NCI-H1105 treated with DMSO at 0.1 percent for 48 hours (cell line): ENCODE measurements at places on chromosomes 5 and 9.

DNA sequence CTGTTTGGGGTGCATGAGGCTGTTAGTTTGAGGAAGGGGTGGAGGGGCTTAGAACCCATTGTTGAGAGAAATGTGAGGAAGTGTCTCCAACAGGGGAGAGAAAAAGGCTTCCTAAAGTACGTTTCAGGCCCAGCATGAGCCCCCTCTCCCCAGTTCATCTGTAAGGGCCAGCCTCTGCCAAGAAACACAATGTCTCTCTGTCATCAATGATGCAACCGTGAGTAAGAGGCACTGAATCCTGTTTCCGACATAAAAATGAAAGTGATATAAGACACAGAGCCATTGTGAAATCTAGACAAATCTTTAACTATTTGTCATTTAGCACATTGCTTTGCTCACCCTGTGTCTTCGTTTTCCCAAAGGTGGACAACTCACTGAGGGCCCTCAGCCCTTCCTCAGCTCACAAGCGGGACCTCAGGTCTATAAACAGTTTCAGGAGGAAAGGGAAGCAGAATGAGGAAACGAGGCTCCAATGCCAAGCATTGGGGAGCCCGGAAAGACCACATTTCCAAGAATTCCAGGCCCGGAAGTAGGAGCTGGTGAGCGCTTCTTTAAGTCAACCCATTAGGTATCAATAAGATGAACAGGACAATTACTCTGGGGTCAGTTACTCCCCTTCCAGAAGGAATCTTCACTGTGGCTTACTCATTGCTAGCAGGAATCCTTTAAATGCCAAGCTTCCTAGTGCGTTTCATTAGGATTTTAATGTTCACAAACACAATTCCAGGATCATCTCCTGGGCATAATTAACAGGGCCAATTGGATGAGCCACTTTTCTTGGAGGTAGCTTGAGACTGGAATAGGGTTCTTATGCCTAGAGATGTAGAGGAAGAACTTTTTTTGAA lies 59.0 kb upstream of the KLF4 start:
- no peak for DNase-seq

DNA sequence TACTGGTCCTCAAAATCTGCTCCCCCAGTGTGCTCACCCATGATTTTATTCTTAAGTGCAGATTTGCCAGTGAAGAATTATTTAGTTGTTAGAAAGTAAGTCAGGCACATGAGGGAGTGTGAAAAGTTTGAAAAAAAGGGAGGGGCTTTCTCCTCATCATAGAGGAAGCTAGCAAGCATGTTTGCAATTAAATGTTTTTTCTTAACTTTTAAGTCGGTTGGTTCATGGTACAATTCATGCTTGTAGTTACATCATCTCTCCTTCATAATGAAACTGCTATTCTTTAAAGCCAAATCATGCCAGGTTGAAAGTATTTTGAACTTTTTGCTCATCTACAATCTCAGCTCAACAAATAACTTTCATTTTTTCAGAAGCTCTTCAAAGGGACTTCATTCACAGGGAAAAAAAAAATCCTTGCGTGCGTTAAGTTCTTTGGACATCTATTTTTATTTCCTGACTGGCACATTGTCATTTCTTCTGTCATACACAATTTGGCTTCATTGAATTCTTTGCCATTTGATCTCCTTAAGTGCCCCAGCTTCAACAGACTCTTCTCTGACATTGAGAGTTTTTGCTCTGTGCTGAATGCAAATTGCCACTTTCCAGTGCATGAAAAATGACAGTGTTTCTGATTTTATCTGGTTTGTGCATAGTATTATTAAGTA lies 456.9 kb downstream of the TMEM232 start:
- no peak for DNase-seq

GRCh38 chr5:134132372-134133187 lies 18.1 kb downstream of the TCF7 start:
- no peak for DNase-seq

DNA sequence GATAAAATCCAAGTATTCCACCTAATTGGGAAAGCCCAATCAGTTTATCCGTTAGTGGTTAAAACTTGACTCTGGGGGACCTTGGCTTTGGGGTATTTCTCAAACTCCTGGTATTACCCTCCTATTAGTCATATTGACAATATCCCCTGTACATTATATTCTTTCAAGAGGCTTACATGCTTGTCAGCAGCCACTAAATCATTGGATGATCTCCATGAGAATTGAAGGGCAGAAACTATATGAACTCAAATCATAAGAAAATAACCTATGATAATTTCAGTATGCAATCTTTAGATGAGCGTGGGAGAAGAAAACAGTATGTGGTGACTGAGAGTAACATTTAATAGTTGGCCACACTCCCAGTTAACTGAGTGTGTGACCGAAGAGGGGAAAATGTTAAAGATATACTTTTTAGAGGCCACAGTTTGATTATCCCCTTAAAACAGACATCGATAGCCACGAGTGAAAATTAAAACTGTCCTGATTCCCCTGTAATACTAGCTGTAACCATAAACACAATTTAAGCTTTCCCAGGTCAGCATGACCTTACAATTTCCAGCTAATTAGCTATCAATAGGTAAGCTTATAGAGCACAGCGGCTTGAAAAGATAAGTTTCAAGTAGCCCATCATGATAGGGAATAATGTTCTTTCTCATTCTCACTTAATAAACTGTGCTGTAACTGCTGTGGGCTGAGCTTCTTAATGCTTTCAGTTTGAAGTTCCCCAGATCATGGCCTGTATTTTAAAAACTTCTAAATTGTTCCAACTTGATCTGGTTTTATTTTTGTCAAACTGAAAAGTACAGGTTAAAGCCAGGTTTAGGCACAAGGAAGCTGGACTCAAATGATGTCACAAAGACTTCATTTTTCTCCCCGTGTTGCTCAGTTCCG lies 58.6 kb downstream of the PUM3 start:
- no peak for DNase-seq

DNA sequence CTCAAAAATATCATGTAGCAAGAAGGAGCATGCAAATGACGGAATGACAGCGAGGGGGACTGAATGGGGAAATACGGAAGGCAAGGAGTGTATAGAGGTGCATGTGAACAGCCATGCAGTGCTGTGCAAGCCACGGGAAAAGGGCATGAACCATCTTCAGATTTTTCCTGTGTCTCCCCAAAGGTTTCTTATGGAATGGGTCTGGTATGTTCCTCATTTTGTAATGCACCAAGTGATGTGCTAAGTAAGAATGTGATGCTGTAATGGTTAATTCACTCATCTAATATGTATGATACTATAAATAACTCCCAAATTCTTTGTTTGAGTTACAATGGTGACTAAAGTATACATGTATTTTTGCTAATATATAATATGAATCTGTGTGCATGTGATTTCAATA lies 99.0 kb upstream of the DAB2 start:
- DNase-seq, result no peak

DNA sequence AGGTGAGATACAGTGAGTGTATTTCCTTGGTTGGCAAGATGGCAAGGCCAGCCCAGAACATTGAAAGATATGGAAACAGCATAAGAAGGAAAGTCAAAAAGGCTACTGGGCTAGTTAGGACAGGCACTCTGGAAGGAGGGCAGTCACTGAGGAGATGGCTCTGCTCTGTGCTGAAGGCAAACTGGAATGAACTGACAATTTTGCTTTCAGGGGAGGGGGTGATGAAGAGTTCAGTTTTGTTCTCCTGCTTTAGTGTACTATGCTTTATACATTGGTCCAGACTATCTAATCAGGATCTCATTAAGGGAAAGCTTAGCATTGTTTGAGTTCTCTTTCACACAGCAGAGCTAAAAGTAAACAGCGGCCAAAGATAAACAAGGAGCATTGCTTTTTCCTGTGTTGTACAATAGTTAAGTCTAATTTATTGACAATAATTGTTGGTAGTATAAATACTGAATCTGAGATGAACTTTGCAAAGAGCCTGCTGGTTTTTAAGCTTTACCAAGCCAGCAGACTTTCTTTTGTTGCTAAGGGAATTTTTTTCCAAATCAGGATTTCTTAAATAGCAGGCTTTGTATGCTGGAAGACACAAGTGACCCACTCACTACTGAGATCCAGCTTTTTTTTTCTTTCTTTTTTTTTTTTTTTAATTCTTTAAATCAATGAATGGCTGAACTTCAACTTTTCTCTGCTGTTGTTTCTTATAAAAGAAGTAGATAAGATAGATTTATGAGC lies 355.5 kb downstream of the ARRDC3 start:
- no peak for DNase-seq

DNA sequence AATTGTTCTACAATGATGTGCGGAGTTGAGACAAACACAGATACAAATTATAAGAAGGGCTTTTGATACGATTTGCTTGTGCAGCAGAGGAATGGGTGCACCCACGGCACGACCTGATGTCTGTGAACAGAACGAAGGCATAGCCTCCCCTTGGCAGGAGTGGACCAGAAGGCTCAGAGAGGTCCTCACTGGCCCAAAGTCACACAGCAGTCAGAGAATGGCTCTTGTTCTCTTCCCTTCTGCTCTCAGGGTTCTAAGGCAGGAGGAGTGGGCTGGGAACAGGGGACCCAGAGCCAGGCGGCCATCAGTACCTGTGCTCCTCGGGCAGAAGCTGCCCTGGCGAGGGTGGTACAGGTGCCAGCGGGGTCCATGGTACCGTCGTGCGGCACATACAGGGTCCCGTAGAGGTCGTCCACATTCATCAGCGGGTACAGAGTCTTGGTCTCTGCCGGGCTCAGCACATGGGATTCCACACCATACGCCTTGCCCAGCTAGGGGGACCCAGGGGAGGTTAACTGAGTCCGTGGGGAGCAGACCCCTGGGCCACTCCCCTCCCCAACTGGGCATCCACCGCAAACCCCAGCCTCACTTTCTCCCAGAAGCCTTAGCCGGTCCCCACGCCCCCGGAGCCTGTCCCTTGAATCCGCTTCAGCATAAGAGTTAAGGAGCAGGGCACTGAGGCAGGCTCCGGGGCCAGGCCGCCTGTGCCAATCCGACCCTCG lies 7.0 kb downstream of the SARDH start:
- DNase-seq, result no peak

- no peak for DNase-seq
Measured at GRCh38 chr5:32042551-32042961, 131.6 kb downstream of the GOLPH3 start.

GRCh38 chr9:131012023-131012334 lies 3.0 kb downstream of the LAMC3 start:
- DNase-seq, result no peak

DNA sequence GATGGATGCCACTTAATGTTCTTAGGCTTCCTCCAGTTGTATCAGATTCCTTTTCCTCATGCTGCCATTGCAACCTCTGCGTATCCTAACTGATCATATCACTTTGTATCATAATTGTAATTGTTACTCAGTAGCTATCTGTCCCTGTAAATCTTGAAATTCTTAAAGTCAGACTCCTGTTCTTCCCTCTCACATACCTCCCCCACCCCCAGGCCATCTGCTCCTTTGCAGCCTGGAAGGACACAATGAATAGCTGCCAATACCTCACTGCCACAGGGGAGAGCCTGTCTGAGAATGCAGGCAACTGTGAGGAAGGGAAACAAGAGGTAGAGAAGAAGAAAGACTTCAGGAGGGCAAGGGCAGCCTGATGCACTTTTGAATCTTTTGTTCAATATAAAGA lies 228.5 kb downstream of the ENC1 start:
- DNase-seq, result no peak

DNA sequence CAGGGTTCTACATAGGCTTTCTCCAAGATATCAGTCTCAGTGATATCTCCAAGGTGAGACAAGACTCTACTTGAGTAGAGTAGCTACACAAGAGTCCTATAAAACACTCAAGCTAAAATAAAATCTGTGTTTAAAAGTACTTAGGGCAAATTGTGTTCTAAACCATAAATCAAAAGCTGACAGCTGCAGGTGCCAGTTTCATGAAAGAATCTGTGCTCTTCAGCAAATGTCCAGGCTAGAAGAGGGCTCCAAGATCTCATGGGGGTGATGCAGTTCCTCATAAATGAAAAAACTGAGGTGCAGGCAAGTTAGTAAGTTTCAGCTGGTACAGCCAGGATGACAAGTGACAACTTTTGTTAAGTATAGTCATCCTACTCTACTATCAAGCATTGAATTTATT lies 142.8 kb upstream of the TNPO1 start:
- DNase-seq, result no peak
